ENCODE measurements at places on chromosomes 4 and X. TPM values are rescaled to one million over a fixed set of nuclear protein-coding genes. Genes with fewer than 3 reads are reported as not detected.

The REPS2 gene
- 1.7 TPM for total RNA-seq

The SATL1 gene
- total RNA-seq: 0.09 TPM

The SPANXB1 gene
- not detected for total RNA-seq

The LUZP4 gene
- not detected for total RNA-seq

The SSX2B gene
- not detected for total RNA-seq

DNA sequence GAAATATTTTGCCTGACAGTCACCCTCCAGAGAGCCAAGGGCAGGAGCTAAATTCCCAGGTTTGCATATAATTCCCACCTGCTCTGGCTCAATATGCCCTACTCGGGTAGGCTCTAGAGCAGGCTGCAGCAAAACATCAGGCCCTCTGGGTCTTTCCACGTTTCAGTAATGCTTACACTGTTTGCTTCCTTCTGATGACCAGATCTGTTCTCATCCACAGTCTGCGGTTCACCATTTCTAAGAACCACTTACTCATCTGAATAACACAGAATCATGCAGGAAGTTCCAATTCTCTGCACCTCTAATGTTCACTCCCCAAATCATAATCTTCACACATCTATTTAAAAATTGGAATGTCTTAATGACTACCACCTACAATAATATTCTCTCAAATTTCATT lies 141.4 kb downstream of the PPP3CA start:
- DNase-seq: peak; percentile 13
- H3K27me3 ChIP-seq: no peaks in the 10 kb centered on the region
- no peaks in the 10 kb centered on the region for H3K36me3 ChIP-seq

GRCh38 chr4:38157592-38157991 lies 197.4 kb downstream of the PTTG2 start:
- H3K27me3 ChIP-seq: no peaks in the 10 kb centered on the region
- H3K36me3 ChIP-seq: no peaks in the 10 kb centered on the region
- DNase-seq: no peak
- H3K4me1 ChIP-seq: peaks cover 24% of the 10 kb centered on the region

- no peaks in the 10 kb centered on the region for H3K27me3 ChIP-seq
- H3K27ac ChIP-seq: no peak overlapping the region
- no peaks in the 10 kb centered on the region for H3K4me1 ChIP-seq
- H3K4me3 ChIP-seq: no peak overlapping the region
- DNase-seq: no peak
Measured at GRCh38 chrX:69317721-69318120, 152.5 kb upstream of the PJA1 start.

- no peak overlapping the region for H3K4me3 ChIP-seq
- H3K27ac ChIP-seq: no peak overlapping the region
- H3K36me3 ChIP-seq: no peaks in the 10 kb centered on the region
- DNase-seq: peak; percentile 6
- no peaks in the 10 kb centered on the region for H3K27me3 ChIP-seq
Measured at GRCh38 chrX:40237731-40238178, 140.0 kb upstream of the BCOR start.

GRCh38 chrX:131958724-131959123 lies 64.4 kb upstream of the STK26 start:
- H3K27me3 ChIP-seq: no peaks in the 10 kb centered on the region
- no peak for DNase-seq
- H3K36me3 ChIP-seq: no peaks in the 10 kb centered on the region

- DNase-seq: no peak
- no peak overlapping the region for H3K4me3 ChIP-seq
- H3K4me1 ChIP-seq: no peaks in the 10 kb centered on the region
- no peaks in the 10 kb centered on the region for H3K27me3 ChIP-seq
- no peak overlapping the region for H3K27ac ChIP-seq
Measured at GRCh38 chr4:156193106-156193505, 239.4 kb upstream of the CTSO start.

- H3K27ac ChIP-seq: no peak overlapping the region
- H3K4me3 ChIP-seq: no peak overlapping the region
- DNase-seq: no peak
- no peaks in the 10 kb centered on the region for H3K36me3 ChIP-seq
Measured at GRCh38 chr4:24703298-24703697, 92.1 kb upstream of the SOD3 start.

DNA sequence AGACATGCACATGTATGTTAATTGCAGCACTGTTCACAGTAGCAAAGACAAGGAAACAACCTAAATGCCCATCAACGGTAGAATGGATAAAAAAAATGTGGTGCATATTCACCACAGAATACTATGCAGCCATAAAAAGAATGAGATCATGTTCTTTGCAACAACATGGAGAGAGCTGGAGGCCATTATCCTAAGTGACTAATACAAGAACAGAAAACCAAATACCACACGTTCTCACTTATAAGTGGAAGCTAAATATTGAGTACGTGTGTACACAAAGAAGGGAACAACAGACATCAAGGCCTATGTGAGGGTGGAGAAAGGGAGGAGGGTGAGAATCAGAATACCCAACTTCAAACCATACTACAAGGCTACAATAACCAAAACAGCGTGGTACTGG lies 17.4 kb upstream of the LNX1 start:
- H3K27ac ChIP-seq: no peak overlapping the region
- H3K36me3 ChIP-seq: no peaks in the 10 kb centered on the region
- H3K27me3 ChIP-seq: no peaks in the 10 kb centered on the region
- no peak overlapping the region for H3K4me3 ChIP-seq

DNA sequence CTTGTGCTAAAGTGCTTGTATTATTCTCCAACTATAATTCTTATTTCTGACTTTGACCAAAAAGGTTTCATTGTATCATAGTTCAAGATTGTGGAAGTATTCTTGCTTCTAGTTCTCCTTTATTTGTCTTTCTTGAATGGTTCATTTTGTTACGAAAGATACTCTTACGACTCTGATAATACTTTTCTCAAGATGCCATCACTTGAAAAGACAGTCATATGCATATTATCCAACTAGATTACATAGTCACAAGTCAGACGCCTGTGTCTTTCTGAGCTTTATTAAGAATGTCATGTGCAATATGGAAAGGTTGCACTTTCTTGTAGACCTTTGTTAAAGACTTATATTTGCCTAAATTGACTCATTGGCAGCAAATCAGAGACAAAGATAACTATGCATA lies 71.4 kb upstream of the HPGD start:
- H3K36me3 ChIP-seq: no peaks in the 10 kb centered on the region
- H3K4me1 ChIP-seq: no peaks in the 10 kb centered on the region
- no peak overlapping the region for H3K4me3 ChIP-seq
- DNase-seq: no peak

DNA sequence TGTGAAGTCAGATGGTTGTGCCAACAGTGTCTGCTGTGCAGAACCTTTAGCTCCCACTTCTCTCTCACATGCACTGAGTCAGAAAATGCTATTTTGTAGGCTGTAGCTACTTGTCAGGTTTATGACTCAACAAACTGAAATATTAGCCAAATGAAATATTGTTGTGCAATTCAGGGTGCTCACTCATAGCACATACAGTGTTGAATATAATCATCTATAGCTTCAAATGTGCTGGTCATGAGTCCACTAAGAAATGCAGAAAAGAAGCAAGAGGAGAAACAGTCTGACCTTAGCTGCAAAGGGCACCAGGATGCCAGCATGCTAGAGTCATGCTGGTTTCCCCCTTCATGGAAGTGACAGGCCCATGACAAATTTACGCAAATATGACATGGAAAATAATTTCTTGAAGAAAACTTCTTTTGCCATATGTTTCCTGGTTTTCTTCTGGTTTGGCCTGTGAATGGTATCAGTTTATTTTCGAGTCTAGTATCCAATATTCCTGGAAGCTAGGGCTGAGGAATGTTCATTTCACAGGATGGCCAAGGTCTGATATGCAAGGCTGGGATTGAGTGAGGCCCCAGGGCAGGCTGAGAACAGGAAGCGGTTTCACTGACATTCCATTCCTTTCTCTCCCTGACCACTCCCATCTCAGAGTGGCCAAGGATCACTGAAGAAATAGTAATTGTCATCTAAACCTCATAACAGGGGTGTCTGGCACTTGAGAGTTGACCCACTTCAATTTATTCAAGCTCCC lies 10.3 kb upstream of the CXCL2 start:
- H3K27ac ChIP-seq: no peak overlapping the region
- H3K4me3 ChIP-seq: no peak overlapping the region
- DNase-seq: no peak

DNA sequence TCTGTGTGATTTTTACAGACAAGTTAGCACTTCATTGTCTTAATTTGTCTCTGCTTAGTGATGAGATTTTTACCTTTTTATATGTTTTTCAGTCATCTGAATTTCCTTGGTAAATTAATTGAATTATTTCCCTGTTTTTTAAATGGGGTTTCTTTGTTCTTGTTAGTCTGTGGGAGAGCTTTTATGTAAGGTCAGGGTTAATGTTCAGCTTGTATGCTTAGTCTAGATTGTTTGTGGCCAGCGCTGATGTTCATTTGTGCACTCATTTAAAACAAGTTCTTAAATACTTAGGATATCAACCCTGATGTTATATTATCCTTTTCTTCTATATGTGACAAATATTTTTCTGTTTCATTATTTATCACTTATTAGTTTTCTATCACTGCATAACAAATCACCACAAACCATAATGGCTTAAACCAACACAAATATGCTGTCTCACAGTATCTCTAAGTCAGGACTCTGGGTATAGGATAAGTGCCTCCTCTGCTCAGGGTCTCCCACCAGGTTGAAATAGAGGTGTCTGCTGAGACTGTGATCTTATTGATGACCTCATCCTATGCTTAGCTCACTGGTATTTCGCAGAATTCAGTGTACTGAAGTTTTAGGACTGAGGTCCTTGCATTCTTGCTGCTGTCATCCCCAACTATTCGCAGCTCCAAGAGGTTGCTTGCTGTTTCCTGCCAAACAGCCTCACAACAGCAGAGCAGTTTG lies 53.2 kb downstream of the ATP10D start:
- no peak for DNase-seq
- H3K27ac ChIP-seq: no peak overlapping the region
- H3K27me3 ChIP-seq: no peaks in the 10 kb centered on the region
- no peaks in the 10 kb centered on the region for H3K4me1 ChIP-seq

DNA sequence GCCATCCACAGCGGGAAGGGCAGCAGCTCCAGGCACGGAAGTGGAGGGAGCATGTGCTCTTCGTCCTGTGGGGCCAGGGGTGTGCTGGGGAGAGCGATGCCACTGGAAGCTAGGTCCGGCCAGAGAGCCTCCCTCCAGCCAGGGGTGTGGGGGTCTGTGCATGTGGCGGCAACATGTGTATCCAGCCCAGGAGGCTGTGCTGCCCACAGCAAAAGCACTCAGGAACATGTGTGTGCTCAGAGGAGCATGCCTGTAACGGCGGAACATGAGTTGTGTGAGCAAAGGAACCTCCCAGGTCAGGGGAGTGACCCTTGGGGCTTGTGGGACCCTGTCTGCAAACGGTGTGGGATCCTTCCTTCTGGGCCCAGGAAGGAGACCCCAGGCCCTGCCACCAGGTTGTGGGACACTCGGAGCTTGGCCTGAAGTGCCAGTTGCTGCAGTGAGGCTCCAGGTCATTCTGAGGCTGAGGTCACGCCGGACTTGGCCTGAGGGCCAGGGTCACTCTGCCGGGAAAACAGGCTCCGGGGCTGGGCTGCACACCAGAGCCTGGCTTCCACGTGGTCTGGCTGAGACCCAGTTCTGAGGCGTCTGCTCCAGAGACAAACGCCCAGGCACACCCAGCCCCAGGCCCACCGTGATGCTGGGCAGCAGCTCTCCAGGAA lies 37.2 kb downstream of the CPLX1 start:
- H3K27ac ChIP-seq: no peak overlapping the region
- H3K36me3 ChIP-seq: no peaks in the 10 kb centered on the region
- H3K27me3 ChIP-seq: peaks cover 45% of the 10 kb centered on the region
- no peak overlapping the region for H3K4me3 ChIP-seq

- no peak for DNase-seq
- H3K4me3 ChIP-seq: no peak overlapping the region
- H3K4me1 ChIP-seq: no peaks in the 10 kb centered on the region
- no peaks in the 10 kb centered on the region for H3K27me3 ChIP-seq
- H3K27ac ChIP-seq: no peak overlapping the region
Measured at GRCh38 chr4:17317526-17317925, 194.4 kb downstream of the QDPR start.

- H3K27ac ChIP-seq: no peak overlapping the region
- no peaks in the 10 kb centered on the region for H3K27me3 ChIP-seq
- H3K4me3 ChIP-seq: no peak overlapping the region
Measured at GRCh38 chr4:113112338-113112978, 63.0 kb downstream of the ANK2 start.

GRCh38 chr4:24559889-24560288 lies 24.5 kb downstream of the DHX15 start:
- peaks cover 37% of the 10 kb centered on the region for H3K36me3 ChIP-seq
- H3K27ac ChIP-seq: no peak overlapping the region
- no peaks in the 10 kb centered on the region for H3K4me1 ChIP-seq
- no peak for DNase-seq

GRCh38 chr4:48307528-48307927 lies 33.8 kb upstream of the SLAIN2 start:
- H3K27me3 ChIP-seq: no peaks in the 10 kb centered on the region
- H3K4me1 ChIP-seq: no peaks in the 10 kb centered on the region
- no peak for DNase-seq
- no peak overlapping the region for H3K27ac ChIP-seq
- H3K36me3 ChIP-seq: no peaks in the 10 kb centered on the region
- H3K4me3 ChIP-seq: no peak overlapping the region

DNA sequence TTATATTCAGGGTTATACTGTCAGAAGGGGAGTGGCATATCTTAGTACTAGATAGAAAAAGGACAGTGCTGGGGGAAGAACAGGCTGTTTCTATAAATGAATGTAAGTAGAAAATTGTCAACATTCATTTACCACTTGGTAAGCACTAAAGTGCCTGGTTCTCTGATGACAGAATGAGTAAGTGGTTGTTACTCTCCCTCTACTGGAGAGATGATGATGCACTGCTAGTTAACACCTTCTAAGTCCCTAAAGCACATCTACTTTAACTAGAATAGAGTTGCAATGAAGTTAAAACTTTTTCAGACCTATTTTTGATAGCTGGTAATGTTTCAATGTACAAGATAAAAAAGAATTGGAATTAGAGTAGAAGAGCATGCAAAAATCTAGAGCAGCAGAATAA lies 214.5 kb downstream of the KLHL4 start:
- no peaks in the 10 kb centered on the region for H3K4me1 ChIP-seq
- no peak overlapping the region for H3K27ac ChIP-seq
- DNase-seq: no peak
- H3K36me3 ChIP-seq: no peaks in the 10 kb centered on the region

- DNase-seq: no peak
- H3K4me1 ChIP-seq: peaks cover 9% of the 10 kb centered on the region
- H3K27me3 ChIP-seq: no peaks in the 10 kb centered on the region
- no peak overlapping the region for H3K4me3 ChIP-seq
- H3K27ac ChIP-seq: no peak overlapping the region
Measured at GRCh38 chrX:48514126-48514806, 5.5 kb downstream of the PORCN start.

GRCh38 chrX:95291561-95291960 lies 1393.1 kb upstream of the DIAPH2 start:
- DNase-seq: no peak
- no peak overlapping the region for H3K4me3 ChIP-seq
- no peaks in the 10 kb centered on the region for H3K27me3 ChIP-seq
- H3K27ac ChIP-seq: no peak overlapping the region
- no peaks in the 10 kb centered on the region for H3K36me3 ChIP-seq

All from thymus (tissue), 14 donors.